ENCODE measurements at places on chromosomes 12 and 14.

DNA sequence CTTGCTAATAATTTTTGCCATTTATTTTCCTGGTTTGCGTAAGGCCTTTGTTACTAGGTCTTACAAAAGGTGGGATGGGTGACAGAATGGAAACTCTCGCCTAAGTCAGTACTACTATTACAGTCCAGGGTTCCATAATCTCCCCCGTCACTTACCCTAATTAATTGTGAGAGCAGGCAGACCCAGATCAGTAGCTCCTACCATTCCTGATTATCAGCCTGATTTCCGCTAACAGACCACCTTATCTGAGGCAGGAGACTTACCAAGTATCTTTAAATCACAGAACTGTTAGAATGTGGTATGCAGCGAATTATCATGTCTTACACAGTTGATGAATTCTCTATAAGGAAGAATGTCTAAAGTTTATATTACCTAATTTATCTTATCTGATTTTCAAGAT is 234.7 kb downstream of the FOXN3 start:
- DNase-seq, result no peak

GRCh38 chr14:39491134-39491571 is 58.9 kb upstream of the FBXO33 start:
- no peak for DNase-seq

DNA sequence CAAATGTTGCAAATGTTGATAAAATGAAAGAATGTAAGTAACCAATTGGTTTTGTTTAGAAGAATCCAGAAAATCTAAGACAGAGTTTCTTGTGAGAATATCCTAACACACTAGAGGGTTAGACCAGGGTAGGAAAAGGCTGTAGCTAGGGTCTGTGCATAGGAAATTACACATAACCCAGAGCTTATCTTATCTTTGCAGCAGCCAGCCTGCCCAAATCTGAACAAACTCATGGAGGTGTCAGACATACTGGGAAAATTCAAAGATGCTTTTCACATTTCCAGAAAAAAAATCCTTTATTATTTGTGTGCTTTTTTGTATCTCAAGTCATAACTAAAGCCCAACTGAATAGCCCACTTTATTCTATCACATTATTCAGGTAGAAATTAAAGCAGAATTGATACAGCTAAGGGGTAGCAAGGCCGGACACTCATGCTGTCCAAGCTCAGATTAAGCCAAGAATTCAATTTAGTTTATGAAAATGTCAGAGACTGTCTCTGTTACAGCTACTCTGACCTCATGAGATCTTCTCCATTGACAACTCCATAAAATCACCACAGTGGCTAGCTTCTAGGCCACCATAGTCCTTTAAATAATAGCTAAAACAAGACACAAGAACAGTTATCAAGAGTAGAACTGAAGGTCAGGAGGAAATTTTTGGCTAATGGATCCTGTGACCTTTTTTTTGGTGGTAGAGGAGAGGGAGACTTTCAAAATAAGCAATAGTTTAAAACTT is 169.6 kb upstream of the RASSF8 start:
- DNase-seq, result no peak

DNA sequence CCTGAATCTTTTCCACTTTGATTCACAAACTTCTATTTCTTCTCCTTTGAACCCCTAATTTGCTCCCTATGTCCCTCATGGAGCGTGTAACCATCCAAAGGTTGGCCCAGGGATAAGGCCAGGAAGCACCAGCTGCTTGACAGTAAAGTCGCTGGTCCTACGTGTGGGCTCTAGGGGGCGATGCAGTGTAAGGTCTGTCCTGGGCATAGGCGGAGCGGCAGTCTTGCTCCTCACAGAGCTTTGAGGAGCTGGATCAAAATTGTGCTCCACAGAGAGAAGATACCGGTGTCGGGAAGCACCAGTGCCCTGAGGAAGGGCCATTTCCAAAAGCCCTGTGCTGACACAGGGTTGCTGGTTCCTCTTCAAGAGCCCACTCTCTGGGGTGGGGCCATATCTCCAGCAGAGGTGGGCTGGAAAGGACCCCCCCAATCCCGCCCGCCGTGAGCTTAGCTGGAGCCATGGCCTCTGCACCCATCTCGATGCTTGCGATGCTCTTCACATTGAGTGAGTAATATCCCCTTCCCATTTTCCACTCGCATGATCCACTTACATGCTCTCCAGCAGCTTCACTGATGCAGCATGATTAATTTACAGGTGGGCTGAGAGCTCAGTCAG is 49.9 kb upstream of the OR4E1 start:
- peak; percentile 24 for DNase-seq

DNA sequence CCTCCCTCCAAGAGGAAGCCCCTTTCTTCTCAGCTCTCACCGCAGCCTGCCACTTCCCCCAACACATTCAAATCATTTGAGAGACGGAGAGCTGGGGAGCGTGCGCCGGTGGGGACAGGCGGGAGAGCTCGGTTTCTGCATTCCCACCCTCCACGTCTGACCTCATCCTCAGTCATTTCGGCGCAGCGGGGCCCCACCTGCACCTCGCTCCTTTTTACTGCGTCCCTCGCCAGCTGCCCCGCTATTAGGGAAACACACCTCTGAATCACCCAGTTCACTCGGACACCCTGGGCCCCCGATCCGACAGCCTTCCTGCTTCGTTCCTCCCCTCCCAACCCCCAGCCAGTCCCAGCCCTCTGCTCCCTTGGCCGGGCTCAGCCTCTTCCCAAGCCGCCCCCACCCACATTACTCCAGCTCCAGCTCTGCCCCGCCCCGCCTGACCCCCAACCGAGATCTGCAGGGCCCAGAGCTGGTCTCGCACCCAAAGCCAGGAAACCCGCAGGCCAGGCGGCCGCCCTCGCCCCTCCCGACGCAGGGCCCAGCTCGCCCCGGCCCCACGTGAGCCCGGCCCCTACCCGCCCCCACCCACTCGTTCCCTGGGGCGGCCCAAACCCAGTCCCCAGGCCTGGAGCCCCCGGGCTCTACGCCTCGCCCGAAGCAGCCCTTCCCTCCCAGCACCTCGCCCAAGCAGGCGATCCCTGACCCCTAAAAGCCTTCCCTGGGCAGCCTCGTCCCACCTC is 783 bp downstream of the CORO1C start:
- DNase-seq, result peak; percentile 65

- DNase-seq, result no peak
Observed at GRCh38 chr14:87430810-87431209, 562.2 kb downstream of the GALC start.

DNA sequence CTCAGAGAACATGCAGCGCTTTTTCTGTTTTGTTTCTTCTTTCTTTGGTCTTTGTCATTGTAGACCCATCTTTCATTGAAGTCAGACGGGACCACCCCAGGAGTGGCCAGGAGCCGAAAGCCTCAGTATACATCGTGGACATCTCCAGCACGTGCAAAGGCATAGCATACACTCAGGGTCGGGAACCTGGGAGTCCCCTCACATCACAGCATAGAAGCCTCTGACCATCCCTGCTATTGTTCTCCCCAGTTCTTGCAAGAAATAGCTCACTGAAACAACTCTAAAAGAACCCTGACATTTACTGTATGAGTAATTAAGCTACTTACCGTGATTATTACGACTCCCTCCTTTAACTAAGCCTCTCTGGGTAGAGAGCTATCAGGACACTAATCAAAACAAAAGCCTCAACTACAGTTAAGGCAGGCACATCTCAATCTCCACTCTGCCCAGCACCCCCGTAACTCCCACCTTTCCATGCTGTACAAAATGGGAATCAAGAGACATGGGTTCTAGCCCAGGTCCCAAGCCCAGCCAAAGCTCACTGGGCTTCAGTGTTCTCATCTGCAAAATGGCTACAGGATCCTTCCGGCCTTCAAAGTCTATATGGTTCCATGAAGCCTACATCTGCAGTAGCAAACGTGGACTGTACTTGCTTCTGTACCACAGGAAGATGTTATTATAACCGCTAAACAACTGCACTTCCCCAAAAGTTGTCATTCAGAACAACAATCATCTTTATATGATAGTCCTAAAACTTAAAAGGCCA is 6.7 kb downstream of the CCDC88C start:
- no peak for DNase-seq

- no peak for DNase-seq
Observed at GRCh38 chr14:57182760-57183503, 85.8 kb downstream of the EXOC5 start.

- DNase-seq, result no peak
Observed at GRCh38 chr12:115507951-115508722, 769.4 kb downstream of the MED13L start.

- DNase-seq, result no peak
Observed at GRCh38 chr12:67720351-67720856, 71.9 kb downstream of the DYRK2 start.

DNA sequence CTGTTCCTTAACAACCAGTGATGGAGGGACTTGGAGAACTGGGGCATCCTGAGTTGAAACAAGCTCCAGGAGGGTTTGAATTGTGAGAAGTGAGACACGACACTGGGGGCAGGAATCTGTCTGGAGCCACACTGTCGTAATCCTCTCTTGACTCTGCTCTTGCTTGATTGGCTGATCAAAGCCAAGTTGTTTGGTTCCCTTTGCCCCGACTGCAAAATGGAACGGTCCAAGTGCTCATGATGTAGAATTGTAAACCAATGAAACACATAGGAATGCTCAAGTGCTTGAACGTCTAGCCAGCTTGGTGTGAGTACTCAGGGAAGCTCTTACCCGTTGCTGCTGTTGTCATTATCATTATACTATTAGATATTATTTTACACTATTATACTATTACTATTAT is 98.1 kb downstream of the TMEM132C start:
- DNase-seq, result no peak

GRCh38 chr12:123948796-123949769 is 23.5 kb downstream of the CCDC92 start:
- DNase-seq, result no peak

DNA sequence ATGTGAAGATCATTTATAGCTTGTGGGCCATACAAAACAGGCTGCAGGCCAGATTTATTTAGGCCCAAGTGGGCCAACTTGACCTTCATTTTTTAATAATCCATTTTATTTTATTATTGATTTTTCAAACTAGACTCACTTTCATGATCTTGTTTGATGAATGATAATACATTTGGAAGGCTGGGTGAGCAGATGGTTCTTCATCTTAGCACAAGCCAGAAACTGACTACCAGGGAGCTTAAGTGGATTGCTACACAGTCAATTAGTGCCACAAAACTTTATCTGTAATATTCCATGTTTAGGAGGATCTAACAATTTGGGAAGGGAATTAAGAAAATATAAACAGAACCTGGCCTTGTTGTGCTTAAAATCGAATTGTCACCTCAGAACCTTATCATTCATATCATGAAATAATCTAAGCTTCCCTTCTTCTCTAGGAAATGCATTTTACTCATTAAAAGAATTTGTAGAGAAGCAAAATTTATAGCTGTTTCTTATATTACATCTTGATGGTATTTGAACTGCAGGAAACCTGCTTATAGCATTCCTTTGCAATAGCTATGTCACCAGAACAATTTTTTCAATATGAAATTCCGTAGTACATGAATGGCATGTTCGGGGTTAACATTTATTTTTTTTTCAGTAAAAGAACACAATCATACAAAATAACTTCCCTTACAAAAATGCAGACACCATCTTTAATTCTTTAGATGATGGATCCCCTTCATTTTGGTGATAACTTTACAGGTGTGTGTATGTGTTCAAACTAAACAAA is 62.0 kb upstream of the CSRP2 start:
- no peak for DNase-seq

Measured in NCI-H187 (cell line).